ENCODE measurements at places on chromosomes 1 and 21. TPM values are rescaled to one million over a fixed set of nuclear protein-coding genes. Genes with fewer than 3 reads are reported as not detected.
A peak's percentile ranks its signal among the peaks of the same experiment; 100 is the strongest.

- no peak for DNase-seq
- no peaks in the 10 kb centered on the region for H3K27me3 ChIP-seq
- H3K36me3 ChIP-seq, result peaks cover 11% of the 10 kb centered on the region
- no peaks in the 10 kb centered on the region for H3K4me1 ChIP-seq
These were observed 97.9 kb downstream of the OBSCN start for GRCh38 chr1:228305721-228306152.

Gene TTC22
- polyA plus RNA-seq, result 1.2 TPM

DNA sequence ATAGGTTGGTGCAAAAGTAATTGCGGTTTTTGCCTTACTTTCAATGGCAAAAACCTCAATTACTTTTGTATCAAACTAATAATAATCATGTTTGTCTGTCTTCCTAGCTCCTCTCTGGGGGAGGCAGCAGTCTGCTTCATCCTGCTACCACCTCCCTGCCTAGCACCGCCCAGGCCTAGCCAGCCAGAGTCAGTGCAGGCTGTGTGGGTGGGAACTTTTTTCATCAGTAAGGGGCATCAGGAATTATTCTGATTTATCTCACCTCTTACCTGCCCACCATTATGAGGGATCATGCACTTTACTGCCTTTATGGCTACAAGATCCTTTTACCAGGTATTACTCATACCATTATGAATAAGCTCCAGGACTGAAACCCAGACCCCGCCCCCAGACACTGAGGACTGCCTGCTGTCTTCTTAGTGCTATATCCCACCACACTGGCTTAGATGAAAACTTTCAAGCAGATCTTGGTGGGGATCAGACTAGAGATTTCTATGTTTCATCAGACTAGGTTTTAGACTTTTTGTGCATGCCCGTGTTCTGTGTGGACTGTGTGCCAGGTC lies 116.4 kb downstream of the PBX1 start:
- H3K4me1 ChIP-seq, result peaks cover 20% of the 10 kb centered on the region
- H3K4me3 ChIP-seq, result no peak overlapping the region
- H3K36me3 ChIP-seq, result 0 out of 2 replicates have a peak, but pooled peaks cover 3% of the 10 kb centered on the region
- no peaks in the 10 kb centered on the region for H3K27me3 ChIP-seq
- no peak overlapping the region for H3K27ac ChIP-seq

Gene SOX13
- polyA plus RNA-seq, result 28.6 TPM

GRCh38 chr1:204278958-204279357 lies 65.2 kb upstream of the GOLT1A start:
- no peak overlapping the region for H3K27ac ChIP-seq
- H3K27me3 ChIP-seq, result no peaks in the 10 kb centered on the region
- H3K4me1 ChIP-seq, result 0 out of 2 replicates have a peak, but pooled peaks cover 2% of the 10 kb centered on the region

- H3K4me3 ChIP-seq, result no peak overlapping the region
- no peak overlapping the region for H3K27ac ChIP-seq
These were observed 207.5 kb downstream of the KCNT2 start for GRCh38 chr1:196400478-196401451.

DNA sequence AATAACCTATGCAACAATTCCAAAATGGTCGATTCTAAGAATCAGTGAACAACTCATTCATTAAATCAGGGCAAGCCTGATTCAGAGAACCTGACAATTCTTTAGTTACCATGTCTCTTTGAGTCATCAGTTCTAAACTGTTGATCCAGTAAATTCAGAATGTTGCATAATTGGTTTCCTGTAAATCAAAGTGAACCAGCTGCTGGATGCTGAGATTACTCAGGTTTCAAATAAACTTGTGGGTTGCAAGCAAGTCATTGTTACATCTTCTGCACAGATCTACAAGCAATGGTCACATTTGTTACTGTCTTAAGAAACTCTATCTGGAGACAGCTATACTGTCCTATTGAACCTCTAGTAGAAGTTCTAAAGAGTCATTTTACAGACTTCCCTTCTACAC lies 16.5 kb downstream of the PLA2G2D start:
- H3K27me3 ChIP-seq, result no peaks in the 10 kb centered on the region
- no peaks in the 10 kb centered on the region for H3K36me3 ChIP-seq

DNA sequence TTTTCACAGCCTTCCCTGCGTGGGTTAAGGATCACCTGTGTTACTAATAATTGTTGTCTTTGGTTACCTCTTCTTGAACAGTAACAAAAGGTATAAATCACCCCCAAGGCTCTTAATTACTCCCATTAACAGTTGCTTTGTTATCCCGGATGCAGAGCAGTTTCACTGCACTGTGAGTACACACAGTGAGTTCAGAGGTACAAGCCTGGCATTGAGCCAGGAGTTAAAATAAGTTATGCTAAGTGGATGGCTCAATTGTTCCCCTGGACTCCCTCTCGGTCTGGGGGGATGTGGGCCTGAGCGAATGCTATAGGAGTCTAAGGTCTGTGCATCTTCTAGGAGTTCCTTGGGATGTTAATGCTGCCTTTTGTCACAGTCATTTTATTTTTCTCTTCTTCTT lies 258.3 kb downstream of the ATG4C start:
- peak; percentile 25 for DNase-seq
- H3K36me3 ChIP-seq, result no peaks in the 10 kb centered on the region
- no peak overlapping the region for H3K27ac ChIP-seq
- H3K4me1 ChIP-seq, result peaks cover 6% of the 10 kb centered on the region
- no peaks in the 10 kb centered on the region for H3K27me3 ChIP-seq

- H3K27me3 ChIP-seq, result no peaks in the 10 kb centered on the region
- no peaks in the 10 kb centered on the region for H3K36me3 ChIP-seq
- no peak for DNase-seq
- no peak overlapping the region for H3K27ac ChIP-seq
- no peak overlapping the region for H3K4me3 ChIP-seq
These were observed 35.5 kb downstream of the SDCCAG8 start for GRCh38 chr1:243291292-243291691.

- H3K27ac ChIP-seq, result no peak within 1 kb of the TSS
- H3K27me3 ChIP-seq, result peaks cover 43% of the 10 kb centered on the region
- no peaks in the 10 kb centered on the region for H3K36me3 ChIP-seq
- H3K4me3 ChIP-seq, result peak within 1 kb of the TSS; percentile 71
- peaks cover 22% of the 10 kb centered on the region for H3K4me1 ChIP-seq
These were observed at the start of gene WNT4 for GRCh38 chr1:22143065-22144033. Gene WNT4 (minus strand): TSS chr1:22143097. CDS start chr1:22142922, 175 bp downstream.

Gene LCE2A
- polyA plus RNA-seq, result not detected

GRCh38 chr1:54976747-54977146 lies 3.7 kb upstream of the TMEM61 start:
- H3K4me1 ChIP-seq, result peaks cover 28% of the 10 kb centered on the region
- H3K27me3 ChIP-seq, result peaks cover 29% of the 10 kb centered on the region
- no peak overlapping the region for H3K27ac ChIP-seq
- no peaks in the 10 kb centered on the region for H3K36me3 ChIP-seq
- H3K4me3 ChIP-seq, result no peak overlapping the region

Gene SAMD13
- 2.5 TPM for polyA plus RNA-seq

Gene LINGO4
- polyA plus RNA-seq, result not detected

- DNase-seq, result peak; percentile 74
- no peaks in the 10 kb centered on the region for H3K4me1 ChIP-seq
- H3K27me3 ChIP-seq, result no peaks in the 10 kb centered on the region
- H3K4me3 ChIP-seq, result no peak overlapping the region
These were observed 137.8 kb downstream of the BARHL2 start for GRCh38 chr1:90579212-90579802.

- H3K36me3 ChIP-seq, result no peaks in the 10 kb centered on the region
- peak; percentile 17 for DNase-seq
- no peaks in the 10 kb centered on the region for H3K4me1 ChIP-seq
- H3K27me3 ChIP-seq, result peaks cover 2% of the 10 kb centered on the region
- H3K4me3 ChIP-seq, result no peak overlapping the region
- no peak overlapping the region for H3K27ac ChIP-seq
These were observed 40.1 kb upstream of the HMCN1 start for GRCh38 chr1:185694081-185694480.

DNA sequence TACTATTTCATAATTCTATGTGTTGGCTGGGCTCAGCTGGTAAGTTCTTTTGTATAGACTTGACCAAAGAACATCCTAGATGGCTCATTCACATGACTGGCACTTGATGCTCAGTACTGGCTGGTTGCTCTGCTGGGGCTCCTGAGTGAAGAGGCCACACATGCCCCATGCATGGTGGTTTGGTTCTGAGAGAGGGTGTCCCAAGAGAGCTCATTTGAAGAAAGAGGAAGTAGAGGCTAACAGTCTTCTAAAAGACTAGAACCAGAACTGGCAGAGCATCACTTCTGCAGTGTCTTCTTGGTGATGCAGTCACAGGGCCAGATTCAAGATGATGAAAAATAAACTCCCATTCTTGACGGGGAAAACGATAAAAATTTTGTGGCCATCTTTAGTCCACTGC lies 5.2 kb upstream of the BACH1 start:
- H3K4me3 ChIP-seq, result no peak overlapping the region
- DNase-seq, result no peak
- H3K36me3 ChIP-seq, result no peaks in the 10 kb centered on the region
- H3K4me1 ChIP-seq, result no peaks in the 10 kb centered on the region
- H3K27me3 ChIP-seq, result peaks cover 16% of the 10 kb centered on the region

DNA sequence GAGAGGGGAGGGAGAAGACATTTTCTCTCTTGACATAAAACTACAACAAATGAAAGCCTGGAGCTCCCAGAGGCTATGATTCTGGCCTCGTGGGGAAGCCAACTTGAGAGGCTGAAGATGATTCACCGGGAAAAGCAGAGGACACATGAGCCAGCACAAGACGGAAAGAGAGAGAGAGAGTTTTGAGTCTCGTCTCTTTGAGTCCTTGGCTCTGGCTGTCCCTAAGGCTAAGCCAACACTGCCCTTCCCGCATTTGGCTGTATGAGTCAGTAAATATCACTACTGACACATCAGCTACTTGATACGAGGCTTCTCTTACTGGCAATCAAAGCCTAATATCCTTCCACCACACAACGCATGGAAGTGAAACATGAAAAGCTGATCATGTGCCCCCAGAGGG lies 95.5 kb downstream of the GRIK3 start:
- DNase-seq, result no peak
- no peak overlapping the region for H3K4me3 ChIP-seq
- no peaks in the 10 kb centered on the region for H3K36me3 ChIP-seq
- H3K27me3 ChIP-seq, result no peaks in the 10 kb centered on the region
- peaks cover 7% of the 10 kb centered on the region for H3K4me1 ChIP-seq
- no peak overlapping the region for H3K27ac ChIP-seq

Gene NTMT2
- 0.48 TPM for polyA plus RNA-seq

DNA sequence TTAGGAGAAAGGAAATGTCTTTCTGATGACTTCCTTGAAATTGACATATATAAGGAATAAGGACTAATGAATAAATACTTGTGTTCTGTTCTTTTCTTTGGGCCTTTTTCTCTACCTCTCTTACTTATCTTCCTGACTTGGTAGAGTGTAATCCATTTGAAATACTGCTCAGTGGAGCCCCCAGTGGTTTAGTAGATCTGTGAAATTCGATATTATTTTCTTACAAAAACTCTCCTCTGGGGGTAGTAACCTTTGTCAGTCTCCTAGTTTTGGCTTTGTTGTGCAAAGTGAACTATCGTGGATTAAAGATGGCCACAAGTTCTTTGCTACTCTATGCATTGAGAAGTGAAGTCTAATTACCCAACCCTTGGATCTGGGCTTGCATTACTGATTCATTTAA lies 48.8 kb downstream of the DUSP10 start:
- no peaks in the 10 kb centered on the region for H3K4me1 ChIP-seq
- no peak overlapping the region for H3K27ac ChIP-seq
- H3K27me3 ChIP-seq, result no peaks in the 10 kb centered on the region
- DNase-seq, result peak; percentile 79

Gene CLCA2
- not detected for polyA plus RNA-seq

Data from GM23338 (cell line).